NK-92 treated with Interleukin-12 subunit alpha and Interleukin-12 subunit beta, amount 100 ng/mL, for 24 hours (cell line): ENCODE measurements at places on chromosomes 13 and 19.

DNA sequence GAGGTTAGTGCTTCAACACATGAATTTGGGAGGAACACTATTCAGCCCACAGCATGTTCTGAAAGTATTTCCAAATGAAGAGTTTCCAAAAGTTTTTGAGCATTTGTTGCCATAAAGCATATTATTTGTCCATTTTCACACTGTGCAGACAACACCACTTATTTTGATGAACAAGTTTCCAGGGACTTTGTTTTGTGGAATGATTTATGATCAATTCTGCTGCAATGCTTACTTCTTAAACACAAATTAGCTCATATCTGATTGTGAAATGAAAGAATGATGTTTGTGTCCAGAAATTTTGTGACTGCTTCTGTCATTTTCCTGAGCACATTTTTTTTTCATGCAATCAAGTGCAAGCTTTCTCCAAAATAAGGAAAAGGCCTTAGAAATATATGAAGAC lies 205.3 kb downstream of the RAP2A start:
- DNase-seq = no peak

GRCh38 chr13:47046706-47047105 lies 149.9 kb upstream of the HTR2A start:
- no peak for DNase-seq

DNA sequence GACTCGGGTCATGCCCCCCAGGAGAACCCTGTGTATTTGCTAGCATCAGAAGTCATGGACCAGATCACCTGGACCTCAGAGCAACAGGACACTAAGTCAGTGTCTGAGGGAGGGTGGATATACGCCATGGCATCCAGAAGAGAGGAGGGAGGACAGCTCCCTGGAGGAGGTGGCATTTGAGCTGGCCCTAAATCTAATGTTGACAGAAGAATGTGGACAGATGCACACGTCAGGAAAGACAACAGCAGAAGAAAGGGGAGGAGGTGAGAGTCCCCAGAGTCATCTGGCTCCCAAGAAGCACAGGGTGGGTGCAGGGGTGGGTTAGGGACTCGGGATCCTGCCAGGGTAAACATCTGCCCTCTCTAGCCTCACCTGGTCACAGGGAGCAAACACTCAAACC lies 24.5 kb upstream of the CCNE1 start:
- no peak for DNase-seq

- no peak for DNase-seq
These were observed 15.5 kb downstream of the LIPE start for GRCh38 chr19:42411581-42412178.

DNA sequence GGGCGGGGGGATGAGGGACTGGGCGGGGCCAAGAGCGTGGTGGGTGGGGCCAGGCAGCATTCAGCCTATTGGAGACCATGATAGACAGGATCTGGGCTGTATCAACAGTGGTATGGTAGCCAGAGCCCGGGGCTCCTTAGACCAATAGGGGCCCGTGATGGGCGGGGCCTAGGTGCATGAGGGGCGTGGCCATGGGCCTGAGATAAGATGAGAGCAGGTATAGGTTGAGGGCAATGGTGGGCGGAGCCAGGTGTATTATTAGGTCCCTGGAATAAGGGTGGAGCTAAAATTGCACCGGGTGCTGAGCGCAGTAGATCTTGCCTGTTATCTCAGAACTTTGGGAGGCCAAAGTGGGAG lies 5.3 kb downstream of the ABCA7 start:
- peak; percentile 47 for DNase-seq

GRCh38 chr13:80341756-80342370 lies 937 bp upstream of the SPRY2 start:
- no peak for DNase-seq

DNA sequence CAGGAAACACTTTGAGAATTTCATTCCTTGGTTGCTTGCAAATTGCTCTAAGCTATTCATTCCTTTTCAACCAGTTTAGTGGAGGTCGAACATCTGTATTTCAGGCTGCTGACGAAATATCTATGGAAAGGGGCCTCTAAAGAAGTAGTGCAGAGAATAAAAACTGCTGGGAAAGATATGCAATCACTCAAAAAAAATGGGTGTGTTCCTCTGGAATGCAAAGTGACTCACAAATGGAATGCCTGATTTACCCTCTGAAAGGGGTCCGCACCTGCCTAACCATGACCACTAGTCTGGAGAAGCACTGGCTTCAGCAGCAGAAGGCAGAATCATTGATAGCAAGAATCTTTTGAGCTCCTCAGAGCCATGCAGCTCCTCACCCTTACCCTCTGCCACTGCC lies 129.4 kb downstream of the PCDH9 start:
- no peak for DNase-seq

DNA sequence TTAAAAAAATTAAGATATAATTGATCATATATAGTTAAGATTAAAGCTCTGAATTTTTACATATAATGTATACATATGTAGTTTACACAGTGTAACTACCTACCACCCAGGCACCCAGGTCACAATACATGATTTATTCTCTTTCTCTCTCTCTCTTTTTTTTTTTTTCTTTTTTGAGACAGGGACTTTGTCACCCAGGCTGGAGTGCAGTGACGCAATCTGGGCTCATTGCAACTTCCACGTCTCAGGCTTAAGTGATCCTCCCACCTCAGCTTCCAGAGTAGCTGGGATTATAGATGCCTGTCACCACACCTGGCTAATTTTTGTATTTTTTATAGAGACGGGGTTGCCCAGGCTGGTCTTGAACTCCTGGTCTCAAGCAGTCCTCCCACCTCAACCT lies 18.8 kb upstream of the CLASRP start:
- DNase-seq = no peak

- DNase-seq = no peak
These were observed 119.1 kb downstream of the DLEU7 start for GRCh38 chr13:50724438-50724837.

DNA sequence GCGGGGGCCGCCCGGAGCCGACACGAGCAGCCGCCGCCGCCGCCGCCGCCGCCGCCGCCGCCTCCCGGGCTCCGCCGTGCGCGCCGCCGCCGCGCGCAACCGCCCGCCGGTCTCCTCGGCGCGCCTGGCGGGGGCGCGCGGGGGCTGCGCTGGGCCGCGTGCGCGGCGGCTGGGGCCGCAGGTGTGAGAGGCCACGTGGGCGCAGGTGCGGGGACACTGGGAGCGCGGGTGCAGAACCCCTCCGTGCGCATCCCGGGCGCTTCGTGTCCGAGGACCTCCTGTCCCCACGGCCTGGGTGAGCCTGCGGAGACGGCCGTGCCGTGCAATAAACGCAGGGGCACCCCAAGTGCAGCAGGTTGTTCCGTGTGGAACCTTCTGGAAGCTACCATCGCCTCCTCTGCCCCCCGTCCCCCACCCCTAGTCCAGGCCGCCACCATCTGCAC lies at the start of gene LINGO3:
TSS of gene LINGO3 (minus strand) at position 41 of the 443 bp plus-strand sequence. CDS start 16,378 bp downstream, outside the sequence.
- DNase-seq = no peak

GRCh38 chr13:83878691-83879430 lies 3.4 kb downstream of the SLITRK1 start:
- no peak for DNase-seq

- DNase-seq = no peak
These were observed 12.0 kb downstream of the MLLT1 start for GRCh38 chr19:6267552-6268381.

DNA sequence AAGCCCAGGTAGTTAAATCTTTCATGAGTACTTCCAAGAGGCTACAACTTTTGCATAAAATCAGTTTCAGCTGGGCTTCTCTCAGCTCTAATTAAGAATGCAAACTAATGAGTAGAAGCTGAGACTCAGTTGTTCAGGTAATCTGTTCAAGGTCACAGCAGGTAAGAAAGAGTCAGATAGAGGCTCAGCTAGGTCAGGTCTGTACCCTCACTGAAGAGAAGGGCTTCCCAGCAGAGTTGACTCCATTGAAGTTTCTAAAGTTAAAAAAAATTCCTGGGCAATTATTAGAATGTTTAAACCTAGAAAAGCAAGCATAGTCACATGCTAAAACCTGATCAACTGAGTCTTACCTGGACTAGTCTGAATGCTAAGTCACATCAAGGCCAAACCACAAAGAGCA lies 42.1 kb downstream of the ESD start:
- no peak for DNase-seq

- no peak for DNase-seq
These were observed 21.6 kb upstream of the URAD start for GRCh38 chr13:28010046-28010445.

GRCh38 chr19:33947265-33947964 lies 150.7 kb downstream of the KCTD15 start:
- DNase-seq = no peak

DNA sequence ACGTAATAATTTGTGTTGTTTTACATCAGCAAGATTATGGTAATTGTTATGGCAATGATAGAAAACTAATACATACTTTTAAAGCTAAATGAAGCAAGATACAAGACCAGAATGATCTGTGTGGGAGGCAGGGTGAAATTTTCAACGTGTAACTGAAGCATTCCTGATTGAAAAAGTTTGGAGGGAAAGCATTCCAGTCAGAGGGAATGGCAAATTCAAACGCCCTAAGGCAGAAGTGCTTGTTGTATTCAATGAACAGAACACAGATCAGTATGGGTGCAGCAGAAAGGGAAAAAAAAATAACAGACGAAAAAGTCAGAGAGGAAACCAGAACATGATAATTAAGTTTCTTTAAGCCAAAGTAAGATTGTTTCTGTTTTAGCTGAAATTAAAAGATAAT lies 928.5 kb upstream of the SLITRK1 start:
- no peak for DNase-seq
